ENCODE measurements at places on chromosomes 6 and 20.

- DNase-seq, result no peak
These were observed 27.1 kb downstream of the SAMHD1 start for GRCh38 chr20:36924167-36925045.

DNA sequence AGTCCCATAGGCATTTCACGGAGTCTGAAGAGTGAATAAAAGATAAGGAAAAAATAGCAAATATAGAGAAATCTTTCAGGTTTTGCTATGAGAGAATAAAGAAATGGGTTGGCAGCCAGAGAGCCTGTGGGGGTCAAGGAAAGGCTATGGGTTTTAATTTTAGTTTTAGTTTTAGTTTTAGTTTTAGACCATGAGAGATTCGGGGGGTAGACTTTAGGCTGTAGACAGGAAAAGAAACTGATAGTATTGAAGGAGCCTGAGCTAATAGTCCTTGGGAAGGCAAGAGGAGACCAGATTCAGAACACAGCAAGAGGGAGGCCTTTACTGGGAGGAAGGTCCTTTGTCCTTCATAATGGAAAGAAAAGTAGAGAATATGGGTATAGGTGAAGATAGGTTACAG lies 19.3 kb downstream of the DOP1A start:
- DNase-seq, result no peak

GRCh38 chr6:150967381-150967780 lies 101.9 kb downstream of the MTHFD1L start:
- no peak for DNase-seq

DNA sequence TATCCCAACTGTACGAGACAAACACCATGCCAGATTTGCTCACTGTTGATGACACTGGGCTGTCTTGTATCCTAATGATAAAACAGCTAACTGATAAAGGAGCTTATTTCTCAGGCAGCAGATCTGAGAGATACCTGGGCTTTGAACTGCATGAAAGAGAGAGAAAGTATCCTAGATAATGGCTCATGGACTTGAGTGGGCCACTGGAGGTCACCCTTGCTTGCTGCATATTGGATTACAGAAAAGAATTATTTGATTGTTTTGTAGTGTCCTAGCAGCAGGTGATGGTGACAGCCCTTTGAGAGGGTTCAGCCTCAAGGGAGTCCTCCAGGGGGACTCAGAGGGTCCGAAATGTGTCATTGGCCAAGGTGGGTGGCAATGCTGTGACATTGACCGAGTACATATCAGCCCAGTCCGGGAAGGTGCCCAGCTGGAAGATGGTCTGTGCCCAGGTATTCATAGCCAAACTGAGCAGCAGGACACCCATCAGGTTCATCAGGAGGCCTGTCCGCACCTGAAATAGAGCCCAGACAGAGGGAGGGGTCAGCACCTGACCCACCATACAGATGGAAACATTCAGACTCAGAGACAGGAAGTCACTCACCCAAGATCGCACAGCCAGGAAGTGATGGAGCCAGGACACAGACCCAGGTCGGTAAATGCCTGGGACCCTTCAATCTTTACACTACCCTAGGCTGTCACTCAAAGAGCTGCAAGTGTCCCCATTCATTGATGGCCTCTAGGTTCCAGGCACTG lies 9.4 kb upstream of the OCSTAMP start:
- DNase-seq, result no peak

GRCh38 chr6:150549007-150549406 lies 50.7 kb upstream of the PLEKHG1 start:
- no peak for DNase-seq

DNA sequence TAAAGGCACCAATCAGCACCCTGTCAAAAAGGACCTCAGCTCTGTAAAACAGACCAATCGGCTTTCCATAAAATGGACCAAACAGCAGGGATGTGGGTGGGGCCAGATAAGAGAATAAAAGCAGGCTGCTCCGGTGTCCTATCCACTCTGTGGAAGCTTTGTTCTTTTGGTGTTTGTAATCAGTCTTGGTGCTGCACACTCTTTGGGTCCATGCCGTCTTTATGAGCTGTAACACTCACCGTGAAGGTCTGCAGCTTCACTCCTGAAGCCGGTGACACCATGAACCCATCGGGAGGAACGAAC lies 7.3 kb upstream of the PXDC1 start:
- no peak for DNase-seq

GRCh38 chr6:159981403-159982245 lies 12.7 kb downstream of the IGF2R start:
- no peak for DNase-seq

- no peak for DNase-seq
These were observed 32.1 kb downstream of the LAMA4 start for GRCh38 chr6:112221981-112222852.

DNA sequence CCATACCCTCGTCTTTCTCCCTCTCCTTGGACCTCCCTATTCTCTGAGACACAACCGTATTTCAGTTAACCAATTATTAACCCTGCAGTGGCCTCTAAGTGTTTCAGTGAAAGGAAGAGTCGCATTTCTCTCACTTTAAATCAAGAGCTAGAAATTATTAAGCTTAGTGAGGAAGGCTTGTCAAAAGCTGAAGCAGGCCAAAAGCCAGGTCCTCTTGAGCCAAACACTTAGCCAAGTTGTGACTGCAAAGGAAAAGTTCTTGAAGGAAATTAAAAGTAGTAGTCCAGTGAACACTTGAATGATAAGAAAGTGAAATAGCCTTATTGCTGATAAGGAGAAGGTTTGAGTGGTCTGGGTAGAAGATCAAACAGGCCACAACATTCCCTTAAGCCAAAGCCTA lies 58.3 kb downstream of the SNX9 start:
- no peak for DNase-seq

Data from NCI-H774 (cell line).